ENCODE measurements at places on chromosomes 12 and 14. TPM values are rescaled to one million over a fixed set of nuclear protein-coding genes. Genes with fewer than 3 reads are reported as not detected.

CD4 gene
- total RNA-seq = 2.1 TPM

FAM222A gene
- total RNA-seq = 13.7 TPM

KRT6A gene
- 0.51 TPM for total RNA-seq

B4GALNT1 gene
- 1.5 TPM for total RNA-seq

RTN1 gene
- total RNA-seq = 1.00 TPM

PRPH gene
- 0.30 TPM for total RNA-seq

NKX2-1 gene
- not detected for total RNA-seq

RHEBL1 gene
- total RNA-seq = not detected

FAM181A gene
- 0.95 TPM for total RNA-seq

SERPINA4 gene
- 0.18 TPM for total RNA-seq

GRCh38 chr12:4894019-4894418 is 15.7 kb upstream of the KCNA1 start:
- no peak for DNase-seq

GRCh38 chr14:101600891-101601605 is 39.8 kb downstream of the DIO3 start:
- peak; percentile 6 for DNase-seq

- DNase-seq = no peak
Measured at GRCh38 chr14:57461777-57462320, 31.8 kb downstream of the CCDC198 start.

- DNase-seq = no peak
Measured at GRCh38 chr12:105570944-105571343, 240.5 kb downstream of the C12orf75 start.

DNA sequence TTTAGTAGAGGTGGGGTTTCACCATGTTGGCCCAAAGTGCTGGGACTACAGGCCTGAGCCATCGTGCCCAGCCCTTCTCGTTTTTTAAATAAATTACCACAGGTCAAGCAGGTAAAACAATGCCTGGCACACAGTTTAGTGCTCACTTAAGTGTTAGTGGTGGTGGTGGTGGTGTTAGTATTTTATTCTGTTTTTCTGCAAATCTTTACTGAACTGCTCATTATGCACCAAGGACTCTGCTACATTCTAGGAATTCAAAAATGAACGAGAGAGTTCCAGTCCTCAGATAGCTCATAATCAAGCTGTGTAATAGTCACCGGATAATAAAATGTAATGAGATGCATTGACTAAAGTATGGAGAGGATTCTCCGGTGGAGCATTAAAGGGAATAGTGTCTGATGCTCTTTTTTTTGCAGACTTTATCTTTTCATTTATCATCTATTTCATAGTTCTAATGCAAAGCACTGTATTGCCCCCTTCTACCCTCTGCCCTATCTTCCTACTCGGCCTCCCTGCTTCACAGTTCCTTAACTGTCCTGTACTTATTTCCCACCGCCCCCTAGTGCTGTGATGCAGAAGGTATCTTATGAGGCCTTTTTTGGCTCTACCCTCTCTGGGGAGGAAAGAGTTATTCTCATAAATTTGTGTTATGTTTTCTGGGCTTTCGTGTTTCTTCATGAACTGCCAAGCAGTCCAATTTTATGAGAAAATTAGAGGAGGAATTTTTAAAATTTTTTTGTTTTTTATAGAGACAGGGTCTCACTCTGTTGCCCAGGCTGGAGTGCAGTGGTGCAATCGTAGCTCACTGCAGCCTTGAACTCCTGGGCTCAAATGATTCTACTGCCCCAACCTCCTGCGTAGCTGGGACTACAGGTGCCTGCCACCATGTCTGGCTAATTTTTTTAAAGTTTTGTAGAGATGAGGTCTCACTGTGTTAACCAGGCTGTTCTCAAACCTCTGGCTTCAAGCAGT is 1.0 kb downstream of the ITFG2 start:
- no peak for DNase-seq

DNA sequence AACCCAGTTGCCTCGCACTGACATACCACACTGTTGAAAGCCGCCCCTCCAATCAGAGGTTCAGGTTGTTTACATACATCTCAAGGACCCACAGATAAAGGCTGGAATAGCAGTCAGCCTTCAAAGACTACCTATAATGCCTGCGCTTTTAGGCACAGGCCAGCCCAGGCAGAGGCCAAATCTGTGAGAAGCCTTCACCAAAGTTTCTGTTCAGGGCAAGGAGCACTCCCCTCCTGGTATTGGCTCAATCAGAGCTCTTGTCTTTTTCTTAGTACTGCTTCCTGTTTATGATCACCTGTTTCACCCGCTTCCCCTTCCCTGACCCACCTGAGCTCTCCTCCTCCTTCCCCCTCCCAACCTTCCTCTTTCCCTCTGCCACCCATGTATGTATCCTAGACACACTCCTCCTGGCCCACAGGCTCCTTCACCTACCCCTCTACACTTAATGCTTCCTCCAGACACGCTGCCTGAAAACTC is 34.8 kb downstream of the DUSP16 start:
- DNase-seq = no peak

GRCh38 chr14:68358500-68358899 is 434.4 kb downstream of the ZFP36L1 start:
- DNase-seq = no peak

DNA sequence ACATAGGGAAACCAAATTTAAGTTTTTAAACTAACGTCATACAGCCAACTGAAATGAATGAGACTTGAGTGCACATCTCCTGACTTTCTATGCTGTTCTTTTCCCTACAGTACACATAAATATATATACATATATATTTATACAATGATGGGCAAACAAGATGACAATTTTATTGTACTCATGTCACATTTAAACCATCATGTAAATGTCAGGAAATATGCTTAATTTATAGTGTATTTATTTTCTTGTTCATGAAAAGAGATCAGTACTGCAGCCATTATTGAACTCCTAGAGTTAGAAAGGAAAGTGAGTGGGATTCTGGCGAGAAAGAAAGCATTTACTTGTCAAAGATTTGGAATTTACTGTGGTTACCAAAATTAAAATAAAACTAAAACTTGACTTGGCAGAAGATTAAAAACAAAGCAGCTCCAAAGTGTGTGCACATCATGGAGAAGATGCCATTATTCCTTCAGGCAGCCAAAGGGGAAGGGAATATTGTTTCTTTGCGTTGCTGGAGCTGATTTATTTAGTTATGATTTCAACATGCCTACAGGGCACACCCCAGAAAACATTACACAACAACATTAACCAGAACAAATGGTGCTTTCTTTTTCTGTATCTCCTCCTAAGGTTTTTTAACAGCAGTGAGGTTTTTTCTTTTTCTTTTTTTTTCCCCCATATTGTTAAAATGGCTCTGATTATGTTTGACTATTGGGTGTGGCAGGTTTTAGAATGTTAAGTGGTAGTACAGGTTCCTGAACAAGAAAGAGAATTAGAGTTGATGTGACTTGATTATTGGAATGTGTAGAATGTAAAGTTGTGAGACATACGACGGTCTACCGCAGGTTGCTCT is 144.6 kb downstream of the RAD51B start:
- DNase-seq = no peak

GRCh38 chr14:39232554-39233415 is 930 bp upstream of the MIA2 start:
- DNase-seq = no peak

DNA sequence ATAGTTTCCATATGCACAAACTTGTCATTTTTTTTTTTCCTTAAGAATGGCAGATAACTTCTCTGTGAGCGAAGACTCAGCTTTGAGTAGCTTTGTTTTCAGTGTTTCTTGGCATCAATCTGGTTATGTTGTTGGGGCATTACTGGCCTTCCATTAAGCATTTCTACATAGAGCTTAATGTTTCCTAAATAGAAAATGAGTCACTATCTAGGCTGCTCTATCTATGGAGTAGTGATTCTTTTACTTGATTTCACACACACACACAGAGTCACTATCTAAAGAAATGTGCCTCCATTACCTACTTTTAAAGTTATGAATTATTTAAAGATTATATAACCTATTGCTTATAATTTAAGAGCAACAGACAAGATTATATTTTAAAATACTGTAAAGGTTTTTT is 53.9 kb downstream of the TMEM260 start:
- no peak for DNase-seq

Measured in ovary (tissue), 10 donors.